ENCODE measurements at places on chromosomes 7 and 10.
A peak's percentile ranks its signal among the peaks of the same experiment; 100 is the strongest.

- DNase-seq, result no peak
- H3K27ac ChIP-seq, result no peak overlapping the region
- no peak overlapping the region for H3K4me3 ChIP-seq
- peaks cover 14% of the 10 kb centered on the region for H3K4me1 ChIP-seq
Observed at GRCh38 chr10:108850138-108850854, 1073.0 kb downstream of the XPNPEP1 start.

DNA sequence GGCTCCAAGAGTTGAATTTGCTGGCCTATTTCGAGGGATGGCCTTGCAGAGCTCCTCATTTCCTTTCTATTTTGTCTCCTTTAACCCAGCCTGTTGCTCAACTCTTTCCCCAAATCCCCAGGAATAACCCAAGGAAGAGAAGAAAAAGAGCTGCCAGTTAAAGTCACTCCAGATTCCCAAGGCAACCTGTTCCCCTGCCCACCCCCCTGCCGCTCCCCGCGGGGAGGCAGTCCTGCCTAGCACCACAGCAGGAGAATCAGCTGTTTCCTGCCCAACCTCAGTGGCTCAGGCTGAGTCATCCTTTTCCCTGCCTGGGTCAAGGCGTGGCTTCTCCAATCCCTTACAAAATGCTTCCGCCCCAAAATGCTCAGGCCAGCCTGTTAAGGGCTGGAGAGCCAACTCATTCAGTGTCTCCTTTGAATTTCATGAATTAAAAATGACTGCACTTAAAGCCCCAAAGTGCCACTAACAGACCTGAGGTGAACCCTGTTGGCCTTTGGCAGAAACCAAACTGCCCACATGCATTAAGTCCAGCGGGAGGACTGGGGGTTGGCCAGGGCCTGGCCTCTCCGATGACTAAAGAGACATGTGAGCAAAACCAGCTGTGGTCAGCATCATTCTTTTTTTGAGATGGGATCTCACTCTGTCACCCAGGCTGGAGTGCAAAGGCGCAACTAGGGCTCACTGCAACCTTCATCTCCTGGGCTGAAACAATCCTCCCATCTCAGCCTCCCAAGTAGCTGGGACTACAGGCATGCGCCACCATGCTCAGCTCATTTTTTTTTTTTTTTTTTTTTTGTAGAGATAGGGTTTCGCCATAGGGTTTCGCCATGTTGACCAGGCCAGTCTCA lies 83.2 kb upstream of the KIF5B start:
- H3K27me3 ChIP-seq, result no peaks in the 10 kb centered on the region
- no peak for DNase-seq

- H3K27ac ChIP-seq, result peak overlapping the region; percentile 85
- H3K4me1 ChIP-seq, result peaks cover 11% of the 10 kb centered on the region
- H3K36me3 ChIP-seq, result peaks cover 1% of the 10 kb centered on the region
- no peaks in the 10 kb centered on the region for H3K27me3 ChIP-seq
- DNase-seq, result no peak
- no peak overlapping the region for H3K4me3 ChIP-seq
Observed at GRCh38 chr7:141649137-141649864, 52.7 kb downstream of the DENND11 start.

- no peak for DNase-seq
- H3K27ac ChIP-seq, result no peak overlapping the region
- H3K27me3 ChIP-seq, result no peaks in the 10 kb centered on the region
- no peak overlapping the region for H3K4me3 ChIP-seq
Observed at GRCh38 chr10:15236340-15236739, 67.8 kb upstream of the NMT2 start.

DNA sequence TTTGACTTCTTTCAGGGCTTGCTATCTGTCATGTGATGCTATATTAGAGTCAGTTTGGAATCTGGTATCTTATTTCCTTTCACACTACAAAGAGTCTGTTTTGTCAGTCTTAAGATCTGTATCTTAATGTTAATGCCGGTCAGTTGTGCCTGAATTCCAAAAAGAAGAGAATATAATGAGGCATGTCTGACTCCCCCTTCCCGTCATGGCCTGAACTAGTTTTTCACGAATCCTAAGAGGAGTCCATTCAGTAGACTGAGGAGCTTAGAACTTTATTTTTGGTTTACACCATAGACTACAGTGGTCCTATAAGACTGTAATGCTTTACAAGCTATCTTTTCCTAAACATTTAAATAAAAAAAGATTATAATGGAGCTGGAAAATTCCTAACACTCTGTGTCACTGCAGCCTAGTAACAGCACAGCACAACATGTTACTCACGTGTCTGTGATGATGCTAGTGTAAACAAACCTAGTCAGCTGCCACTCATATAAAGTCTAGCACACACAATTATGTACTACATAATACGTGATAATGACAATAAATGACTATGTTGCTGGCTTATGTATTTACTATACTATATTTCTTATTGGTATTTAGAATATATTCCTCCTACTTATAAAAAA lies 50.6 kb downstream of the VPS41 start:
- peaks cover 14% of the 10 kb centered on the region for H3K4me1 ChIP-seq
- no peaks in the 10 kb centered on the region for H3K27me3 ChIP-seq
- H3K27ac ChIP-seq, result peak overlapping the region; percentile 75
- H3K4me3 ChIP-seq, result no peak overlapping the region
